ENCODE measurements at places on chromosomes 1 and 21.

GRCh38 chr1:5830771-5831599 is 161.2 kb downstream of the NPHP4 start:
- DNase-seq: peak; percentile 6

- no peak for DNase-seq
Observed at GRCh38 chr1:192984080-192984479, 75.1 kb downstream of the UCHL5 start.

- no peak for DNase-seq
Observed at GRCh38 chr21:42148097-42148496, 70.8 kb upstream of the ABCG1 start.

- no peak for DNase-seq
Observed at GRCh38 chr1:153478692-153479618, 18.5 kb upstream of the S100A7 start.

- DNase-seq: no peak
Observed at GRCh38 chr1:12343823-12344487, 114.1 kb downstream of the VPS13D start.

- DNase-seq: peak; percentile 65
Observed at GRCh38 chr1:218463194-218464156, 118.3 kb downstream of the TGFB2 start.

GRCh38 chr1:156160000-156160742 is 6.8 kb downstream of the SEMA4A start:
- no peak for DNase-seq

DNA sequence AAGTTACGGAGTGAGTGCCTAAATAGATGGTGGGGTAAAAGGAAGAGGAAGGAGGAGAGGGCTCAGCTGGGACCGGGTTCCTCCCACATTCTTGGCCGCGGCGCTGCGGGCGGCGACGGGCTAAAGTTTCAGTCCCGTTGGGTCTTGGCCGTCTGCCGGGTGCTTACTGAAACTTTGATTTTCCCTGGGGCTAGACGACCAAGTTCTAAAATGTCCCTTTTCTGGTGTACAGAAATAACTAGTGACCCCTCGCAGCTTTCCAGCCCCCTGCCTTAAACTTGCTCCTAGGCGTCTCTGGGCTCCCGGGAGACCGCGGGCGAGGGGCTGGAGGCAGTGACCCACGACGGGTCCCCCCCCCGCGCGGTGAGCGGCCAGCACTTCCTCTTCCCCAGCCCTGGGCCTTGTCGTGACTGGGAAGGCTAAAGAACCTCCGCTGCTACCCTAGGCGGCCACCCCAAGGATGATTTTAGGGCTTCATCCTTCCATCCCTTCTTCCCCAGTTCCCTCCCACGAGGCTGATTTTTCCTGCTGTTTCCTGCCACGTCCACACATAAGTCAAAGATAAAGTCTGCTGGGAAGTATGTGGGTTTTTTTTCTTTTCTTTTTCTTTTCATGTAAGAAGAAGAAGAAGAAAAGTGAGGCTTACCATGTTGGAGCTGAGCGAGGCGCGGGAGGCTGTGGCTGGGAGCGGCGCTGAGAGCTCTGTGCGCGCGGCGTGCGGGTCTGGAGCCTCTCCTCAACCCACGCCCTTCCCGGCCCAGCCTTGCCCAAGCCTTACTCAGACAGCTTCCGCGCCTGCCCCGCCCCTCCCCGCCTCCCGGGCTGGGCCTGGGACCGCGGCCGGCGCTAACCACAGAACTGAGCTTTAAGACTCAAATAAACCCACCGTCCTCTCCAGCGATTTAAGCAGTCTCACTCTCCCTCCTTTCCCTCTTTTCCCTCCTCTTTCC is at the start of gene S100A11:
S100A11 (minus strand) TSS at position 738 of the 950 bp plus-strand sequence; CDS start at position 649, 89 bp downstream.
- peak; percentile 84 for DNase-seq

DNA sequence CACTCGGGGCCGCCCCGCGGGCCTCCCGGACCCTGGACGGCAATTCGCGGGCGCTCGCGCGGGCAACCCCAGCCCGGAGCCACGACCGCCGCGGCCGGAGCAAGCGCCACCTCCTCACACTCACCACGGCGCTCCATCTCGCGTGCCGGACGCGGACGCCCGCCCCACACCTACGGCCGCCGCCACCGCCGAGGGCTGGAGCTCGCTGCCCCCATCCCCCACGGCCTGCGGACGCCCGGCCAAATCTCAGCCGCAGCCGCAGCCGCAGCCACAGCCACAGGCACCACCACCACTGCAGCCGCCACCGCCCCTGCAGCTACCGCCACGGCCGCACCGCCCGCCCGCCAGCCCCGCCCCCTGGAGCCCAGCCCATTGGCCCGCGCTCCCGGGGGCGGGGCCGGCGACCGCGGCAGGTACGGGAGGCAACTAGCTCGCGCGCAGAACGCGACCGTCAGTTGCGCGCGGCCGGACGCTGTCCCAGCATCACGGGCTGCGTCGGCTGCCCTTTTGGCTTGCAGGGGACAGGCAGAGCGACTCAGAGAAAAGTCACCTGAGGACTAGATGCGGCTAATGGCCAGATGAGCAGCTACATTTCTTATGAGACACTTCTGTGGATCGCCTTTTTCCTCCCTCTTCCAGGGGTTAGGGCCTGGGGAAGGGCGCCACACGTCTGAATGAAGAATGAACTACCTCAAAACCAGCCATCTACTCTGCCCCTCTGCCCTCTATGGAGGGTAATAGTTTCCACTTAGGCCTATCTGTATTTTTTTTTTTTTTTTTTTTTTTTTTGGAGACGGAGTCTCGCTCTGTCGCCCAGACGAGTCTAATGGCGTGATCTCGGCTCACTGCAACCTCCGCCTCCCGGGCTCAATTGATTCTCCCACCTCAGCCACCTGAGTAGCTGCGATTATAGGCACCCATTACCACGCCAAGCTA is at the start of gene ARHGAP29:
ARHGAP29 (minus strand) TSS at position 294 of the 936 bp plus-strand sequence. CDS start 5,973 bp downstream, outside the sequence.
- DNase-seq: peak; percentile 79

DNA sequence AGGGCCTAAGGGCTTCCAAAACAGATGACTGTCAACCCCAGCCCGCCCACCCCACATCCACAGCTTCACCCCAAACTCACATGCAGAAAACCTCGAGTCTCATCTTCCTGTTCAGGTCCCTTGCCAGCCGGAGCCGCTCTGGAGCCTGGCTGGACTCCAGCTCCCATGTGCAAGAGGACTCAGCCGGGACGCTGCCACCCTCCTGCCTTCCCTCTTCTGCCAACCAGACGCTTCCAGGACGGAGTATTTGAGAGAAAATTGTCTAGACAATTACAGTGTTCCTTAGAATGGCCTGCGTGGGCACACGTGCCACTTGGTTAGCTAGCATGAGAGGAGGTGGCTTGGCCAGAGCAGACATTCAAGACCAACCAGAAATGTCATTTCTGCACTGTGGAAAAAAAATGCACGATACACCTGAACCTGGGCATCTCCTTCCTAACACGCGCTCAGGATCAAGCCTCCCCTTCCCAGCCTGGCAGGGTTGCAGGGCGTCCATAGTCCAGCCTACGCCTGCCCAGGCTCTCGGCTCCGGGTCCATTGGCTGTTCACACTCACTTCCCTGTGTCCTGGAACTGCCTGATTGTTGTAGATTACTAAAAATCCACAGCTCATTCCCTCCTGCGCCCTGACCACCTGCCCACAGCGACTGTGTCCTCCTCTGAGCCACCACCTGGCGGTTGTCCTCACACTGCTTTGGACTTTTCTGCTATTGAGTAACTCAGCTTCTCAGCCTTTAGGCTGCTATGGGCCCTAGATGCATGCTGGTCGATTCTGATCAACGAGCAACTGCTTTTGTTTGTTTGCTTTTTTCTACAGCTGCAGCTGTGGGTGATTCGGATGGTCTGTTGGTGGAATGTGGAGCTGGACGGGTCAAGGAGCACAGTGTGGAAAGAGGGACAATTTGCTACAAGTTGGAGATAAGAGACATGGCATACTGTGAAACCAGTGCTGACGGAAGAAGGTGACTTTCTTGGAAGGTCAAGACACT is at the start of gene CLDN14:
CLDN14 (minus strand) TSS at position 708 of the 988 bp plus-strand sequence. CDS start 18,427 bp downstream, outside the sequence.
- DNase-seq: no peak

- DNase-seq: no peak
Observed at GRCh38 chr1:60448850-60449249, 375.3 kb upstream of the C1orf87 start.

DNA sequence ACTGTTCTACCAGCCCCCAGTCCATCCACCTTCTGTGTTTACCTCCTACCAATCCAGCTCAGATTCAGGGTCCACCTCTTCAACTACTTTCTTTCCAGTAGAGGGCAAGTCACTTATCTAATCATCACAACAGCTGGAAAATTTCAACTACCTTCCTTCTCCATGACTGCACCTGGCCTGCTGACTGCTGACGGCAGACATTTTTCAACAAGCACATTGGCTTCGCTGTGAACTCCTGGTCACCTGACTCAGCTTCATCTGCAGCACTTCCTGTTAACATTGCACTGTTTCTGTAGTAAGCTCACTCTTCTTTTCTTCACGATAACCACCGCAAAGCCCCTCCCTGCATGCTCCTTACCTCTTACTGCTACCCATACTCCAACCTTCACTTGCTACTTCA is 405.7 kb downstream of the NTNG1 start:
- no peak for DNase-seq

- no peak for DNase-seq
Observed at GRCh38 chr1:10789803-10790702, 6.4 kb downstream of the CASZ1 start.

- no peak for DNase-seq
Observed at GRCh38 chr1:224914292-224914900, 15.1 kb upstream of the DNAH14 start.

DNA sequence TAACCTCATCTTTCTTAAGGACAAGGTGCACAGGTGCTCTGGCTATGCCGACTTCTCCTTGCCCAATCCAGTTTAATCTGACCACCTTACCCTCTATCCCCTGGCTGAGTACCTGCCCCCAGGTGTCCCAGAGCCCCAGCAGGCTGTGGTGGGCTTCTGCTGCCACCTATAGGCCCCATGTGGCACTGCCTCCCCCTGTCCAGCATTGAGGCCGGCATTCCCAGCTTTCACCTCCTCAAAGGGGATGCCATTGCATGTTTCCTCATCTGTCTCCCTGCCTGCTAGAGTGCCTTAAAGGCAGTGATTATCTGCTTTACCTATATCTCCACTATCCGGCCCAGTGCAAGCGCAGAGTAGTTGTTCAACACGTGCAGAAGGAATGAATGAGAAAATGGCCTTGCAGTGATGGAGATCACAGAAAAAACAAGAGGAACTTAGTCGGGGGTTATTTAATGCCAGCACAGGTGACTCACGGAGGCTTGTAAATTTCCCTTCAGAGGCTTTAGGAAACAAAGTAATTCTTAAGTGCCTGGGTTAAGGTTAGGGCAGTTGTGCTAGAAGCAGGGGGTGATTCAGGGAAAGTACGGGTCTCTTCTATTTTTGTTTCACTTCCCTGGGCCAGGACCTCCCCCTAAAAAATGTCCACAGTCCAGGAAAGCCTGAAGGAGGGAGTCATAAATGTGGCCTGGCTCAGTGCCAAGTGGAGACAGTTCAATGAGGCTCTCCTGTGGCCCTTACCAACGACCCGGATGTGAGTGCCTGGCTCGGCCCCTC is 131.8 kb upstream of the NGF start:
- peak; percentile 43 for DNase-seq

DNA sequence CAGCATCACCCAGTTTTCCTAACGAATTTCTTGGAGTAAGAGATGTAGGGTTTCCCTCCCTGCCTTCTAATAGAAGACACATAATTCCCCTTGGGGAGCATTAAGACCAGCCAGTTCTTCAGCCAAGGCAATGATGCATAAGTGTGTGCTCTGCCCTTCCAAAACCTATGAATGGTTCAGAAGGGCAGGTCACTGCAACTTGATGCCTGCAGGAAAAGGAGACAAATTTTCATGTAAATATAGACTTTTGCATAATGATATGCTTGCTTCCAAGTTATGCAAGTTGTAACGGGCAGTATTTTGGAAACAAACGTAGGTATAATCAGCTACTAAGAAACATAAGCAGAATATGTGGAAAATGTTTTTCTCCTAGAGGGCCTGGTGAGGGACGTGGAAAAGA is 31.6 kb downstream of the PTGS2 start:
- no peak for DNase-seq

- no peak for DNase-seq
Observed at GRCh38 chr1:153880962-153881361, 41.8 kb downstream of the GATAD2B start.

GRCh38 chr1:85148524-85149250 is 52.1 kb downstream of the SYDE2 start:
- no peak for DNase-seq

GRCh38 chr21:37071561-37072273 is 1.2 kb downstream of the PIGP start:
- peak; percentile 70 for DNase-seq

DNA sequence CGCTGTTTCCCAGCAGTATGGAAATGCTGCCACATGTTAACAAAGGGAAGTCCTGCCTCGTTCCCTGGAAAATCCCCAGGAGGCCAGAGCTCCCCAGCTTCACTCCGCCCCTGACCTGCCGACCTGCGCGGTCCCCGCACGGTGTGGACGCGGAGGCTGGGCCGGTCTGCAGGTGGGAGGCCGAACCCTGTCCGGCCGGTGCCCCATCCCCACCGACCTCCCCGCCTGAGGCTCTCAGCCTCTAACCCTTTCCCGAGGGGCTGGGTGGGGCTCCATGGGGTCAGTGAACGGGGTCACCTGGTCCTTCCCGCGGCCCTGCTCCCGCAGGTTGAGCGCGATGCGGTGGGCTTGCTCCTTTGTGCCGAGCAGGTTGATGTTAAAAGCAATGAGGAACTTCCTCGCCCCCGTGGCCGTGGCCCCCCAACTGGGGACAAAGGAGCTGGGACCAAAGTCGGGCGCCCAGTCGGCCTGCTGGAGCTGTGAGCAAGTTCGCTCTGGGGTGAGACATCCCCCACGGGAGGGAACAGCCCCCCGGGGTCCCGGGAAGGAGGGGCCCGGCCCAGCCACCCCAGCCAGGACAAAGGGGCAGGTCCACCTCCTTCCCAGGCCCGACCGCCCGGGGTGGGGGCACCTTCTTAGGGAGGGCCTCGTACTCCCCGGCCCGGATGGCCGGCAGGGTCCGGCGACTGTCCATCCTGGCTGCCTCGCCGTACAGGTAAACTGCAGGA is 4.0 kb downstream of the FTCD start:
- no peak for DNase-seq

GRCh38 chr1:113280581-113280980 is 109.7 kb upstream of the MAGI3 start:
- no peak for DNase-seq

DNA sequence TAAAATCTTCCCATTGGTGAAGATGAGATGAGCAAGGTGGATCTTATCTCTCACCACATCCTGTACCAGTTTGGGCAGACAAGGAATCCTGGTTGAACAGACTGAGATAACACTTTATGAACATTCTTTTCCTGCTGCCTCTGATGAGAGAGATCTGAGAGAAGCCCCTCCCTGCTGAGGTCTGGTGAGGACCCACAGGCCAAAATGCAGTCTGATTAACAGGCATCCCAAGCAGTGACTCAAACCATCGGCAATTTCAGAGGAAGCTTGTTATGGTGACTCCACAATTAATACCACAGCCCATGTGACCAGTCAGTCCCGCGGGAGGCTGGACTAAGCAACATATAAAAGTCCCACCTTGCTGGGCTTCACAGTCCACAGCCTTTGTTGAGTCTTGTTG is at the start of gene PRR9:
PRR9 (plus strand) TSS at position 373 of the 400 bp plus-strand sequence. CDS start 561 bp downstream, outside the sequence.
- DNase-seq: no peak

- DNase-seq: no peak
Observed at GRCh38 chr21:16418226-16418625, 688.4 kb downstream of the USP25 start.

GRCh38 chr21:39874206-39874605 is 7.0 kb downstream of the PCP4 start:
- no peak for DNase-seq

GRCh38 chr1:224430511-224431113 is 4.0 kb downstream of the WDR26 start:
- DNase-seq: peak; percentile 41
